CD4-positive, alpha-beta T cell treated with Interleukin-6 for 4 hours (primary cell): ENCODE measurements at places on chromosomes 7 and 10.

GRCh38 chr7:15580604-15581351, 19.0 kb upstream of the AGMO start:
- DNase-seq, result no peak

- no peak for DNase-seq
Measured at GRCh38 chr10:116766241-116766827, 24.0 kb upstream of the HSPA12A start.

GRCh38 chr7:85516675-85517074, 329.8 kb upstream of the SEMA3D start:
- no peak for DNase-seq

- no peak for DNase-seq
Measured at GRCh38 chr7:139887992-139888481, 59.0 kb downstream of the TBXAS1 start.

- DNase-seq, result no peak
Measured at GRCh38 chr7:147990942-147991341, 599.6 kb upstream of the C7orf33 start.

DNA sequence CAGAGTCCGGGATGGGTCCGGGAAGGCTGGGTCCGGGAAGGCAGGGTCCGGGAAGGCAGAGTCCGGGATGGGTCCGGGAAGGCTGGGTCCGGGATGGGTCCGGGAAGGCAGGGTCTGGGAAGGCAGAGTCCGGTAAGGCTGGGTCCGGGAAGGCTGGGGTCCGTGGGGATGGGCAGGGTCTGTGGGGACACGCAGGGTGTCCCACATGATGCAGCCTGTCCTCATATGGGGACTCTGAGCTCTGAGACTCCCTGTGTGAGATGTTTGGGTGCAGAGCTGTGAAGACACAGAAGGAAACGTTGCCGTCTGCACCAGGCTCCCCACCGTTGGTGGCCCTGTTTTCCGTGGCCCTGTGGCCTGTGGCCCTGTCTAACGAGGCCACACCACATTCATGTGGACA, 45.7 kb upstream of the ADGRA1 start:
- DNase-seq, result no peak

DNA sequence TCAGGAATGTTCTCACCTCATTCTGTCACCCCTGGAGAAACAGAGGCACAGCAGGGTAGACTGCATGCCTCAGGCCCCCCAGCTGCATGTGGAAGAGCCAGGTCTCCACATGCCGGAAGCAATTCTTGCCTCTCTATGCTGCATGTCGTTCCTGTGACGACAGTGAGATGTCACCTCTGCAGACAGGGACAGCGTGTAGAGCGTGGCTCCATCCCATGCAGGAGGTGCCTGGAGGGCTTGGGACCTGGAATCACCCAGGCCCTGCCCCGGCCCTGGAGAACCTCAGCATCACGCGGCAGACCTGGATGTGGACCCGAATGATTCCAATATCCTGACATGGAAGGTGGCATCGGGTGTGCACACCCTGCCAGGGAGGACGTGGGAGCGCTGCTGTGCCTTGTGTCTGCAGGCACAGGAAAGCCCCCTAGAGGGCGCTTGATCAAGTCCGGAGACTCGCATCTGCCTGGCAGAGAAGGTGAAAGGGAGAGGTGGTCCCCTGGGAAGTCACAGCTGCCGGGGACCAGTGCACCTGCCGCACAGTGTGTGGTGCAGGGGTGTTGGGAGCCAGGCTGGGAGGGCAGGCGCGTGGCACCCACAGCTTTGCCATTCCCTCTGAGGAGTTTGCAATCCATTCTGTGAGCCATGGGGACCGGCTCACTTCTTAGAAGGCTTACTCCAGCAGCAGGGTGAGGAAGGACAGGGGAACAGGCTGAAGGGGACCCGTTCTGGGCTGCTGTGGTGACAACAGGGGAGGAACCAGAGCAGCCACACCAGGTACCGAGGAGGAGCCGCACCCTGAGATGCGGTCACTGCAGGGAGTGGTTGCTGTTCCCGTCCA, 45.3 kb upstream of the EN2 start:
- DNase-seq, result peak; percentile 39

- DNase-seq, result no peak
Measured at GRCh38 chr10:89954787-89955566, 253.6 kb downstream of the KIF20B start.

DNA sequence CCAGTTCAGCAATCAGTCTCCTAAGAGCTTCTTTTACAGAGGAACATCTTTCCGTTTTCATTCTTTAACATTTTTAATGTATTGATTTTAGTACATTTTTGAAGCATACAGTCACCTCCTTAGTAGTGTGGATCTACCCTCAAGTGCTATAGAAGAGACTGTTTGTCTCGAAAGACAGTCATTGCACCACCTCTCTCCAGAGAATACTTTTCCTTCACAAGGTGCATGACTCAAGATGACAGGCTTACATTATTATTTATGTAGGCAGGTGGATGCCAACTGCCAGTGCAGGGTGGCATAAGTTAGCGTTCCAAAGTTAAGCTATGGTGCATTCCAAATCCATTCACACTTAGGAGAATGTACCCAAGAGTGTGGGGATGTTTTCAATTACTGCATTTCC, 71.8 kb downstream of the ZEB1 start:
- DNase-seq, result no peak

- peak; percentile 22 for DNase-seq
Measured at GRCh38 chr10:105950410-105950809, 1214.1 kb downstream of the SORCS1 start.

GRCh38 chr10:77637532-77638320, at the start of gene KCNMA1:
KCNMA1 (minus strand) TSS chr10:77637808.
- no peak for DNase-seq

DNA sequence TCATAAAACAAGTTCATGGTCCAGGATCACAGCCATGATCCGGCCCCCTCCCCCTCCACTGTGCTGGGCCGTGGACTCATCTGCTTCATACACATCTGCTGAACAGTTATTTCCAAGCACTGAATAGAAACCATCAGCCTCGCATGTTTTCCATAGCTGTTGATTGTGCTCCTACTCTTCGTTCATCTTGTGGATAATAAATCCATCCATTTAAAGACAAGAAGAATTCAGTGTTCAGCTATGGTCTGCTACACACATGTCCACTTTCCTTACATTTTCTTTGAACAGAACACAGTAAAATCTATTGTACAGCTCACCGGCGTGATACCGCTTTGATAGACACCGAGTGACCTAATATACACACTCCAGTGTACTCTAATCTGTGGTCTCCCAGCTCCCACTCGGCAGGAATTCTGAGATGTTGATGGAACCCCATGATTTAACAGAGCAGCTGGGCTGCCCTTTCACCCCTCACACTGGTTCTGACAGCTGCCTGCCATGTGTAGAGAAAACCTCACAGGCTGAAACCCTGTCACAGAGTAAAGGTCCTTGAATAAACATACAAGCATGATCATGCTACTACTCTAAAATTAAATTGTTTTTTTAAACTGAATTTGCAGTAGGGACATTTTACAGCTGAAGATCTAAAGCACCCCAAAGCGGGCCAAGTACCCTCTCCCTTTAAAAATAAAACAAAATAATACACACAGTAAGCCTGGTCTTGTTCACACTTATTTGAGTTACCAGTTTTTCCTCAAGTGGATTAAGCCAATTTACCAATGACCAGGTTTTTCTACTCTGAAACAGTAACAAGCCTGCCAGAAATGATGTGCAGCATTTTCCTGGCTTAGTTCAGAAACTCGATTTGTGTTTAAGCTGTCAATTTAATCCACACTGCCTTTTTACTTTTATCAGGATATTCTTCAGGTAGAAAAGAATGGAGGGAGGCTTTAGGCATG, 95.1 kb upstream of the FZD1 start:
- DNase-seq, result no peak

- DNase-seq, result no peak
Measured at GRCh38 chr7:134878746-134879357, 99.4 kb downstream of the CALD1 start.

DNA sequence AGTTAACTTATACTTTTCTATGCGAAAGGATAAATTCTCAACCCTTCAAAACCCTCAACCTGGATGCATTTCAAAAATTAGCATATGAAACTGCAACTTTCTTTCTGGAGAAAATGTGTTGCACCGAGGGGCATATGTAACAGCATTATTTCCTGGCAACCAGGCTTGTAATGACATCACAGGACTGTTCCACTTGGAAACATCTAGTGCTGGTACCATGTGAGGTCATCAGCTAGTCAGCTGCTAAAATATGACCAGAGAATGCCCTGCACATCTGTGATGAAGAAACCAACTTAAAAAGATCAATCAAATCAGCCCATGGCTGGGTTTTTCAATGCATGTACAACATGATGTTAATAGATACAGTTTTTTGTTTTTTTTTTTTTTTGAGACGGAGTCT, 40.0 kb downstream of the FGFR2 start:
- DNase-seq, result no peak

DNA sequence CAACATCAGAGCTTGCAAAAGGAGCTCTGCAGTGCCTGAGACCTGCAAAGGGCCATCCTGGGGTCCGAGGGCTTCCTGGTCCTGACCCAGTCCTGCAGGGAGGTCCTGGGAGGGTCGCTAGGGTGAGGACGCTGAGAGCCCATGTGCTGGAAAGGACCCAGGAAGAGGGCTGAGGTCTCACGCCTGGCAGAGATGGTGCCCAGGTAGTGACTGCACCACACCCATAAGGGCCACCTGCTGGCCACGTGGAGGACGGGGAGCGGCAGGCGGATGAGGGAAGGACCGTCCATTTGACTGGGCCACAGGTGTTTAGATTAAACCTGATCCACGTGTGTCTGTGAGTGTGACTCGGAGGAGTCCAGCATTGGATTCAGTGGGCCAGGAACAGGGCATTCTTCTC, 392.8 kb downstream of the DNAJB6 start:
- no peak for DNase-seq

DNA sequence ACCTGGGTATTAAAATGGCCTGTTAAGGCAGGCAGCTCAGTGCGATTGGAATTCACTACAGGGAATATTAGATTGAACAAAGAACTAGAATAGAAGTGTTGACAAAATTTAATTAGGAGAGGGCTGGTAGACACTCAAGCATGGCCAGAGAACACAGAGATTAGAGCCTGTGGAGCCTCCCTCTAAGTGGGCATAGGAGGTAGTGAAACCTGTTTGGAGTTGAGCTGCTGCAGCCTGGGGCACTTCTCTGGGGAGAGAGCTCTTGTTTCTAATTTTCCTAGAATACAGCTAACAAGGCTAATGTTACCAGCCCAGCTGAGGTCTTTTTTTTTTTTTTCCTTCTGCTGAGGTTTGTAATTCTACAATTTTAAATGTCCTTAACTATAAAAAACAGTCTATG, 46.4 kb downstream of the TMEM168 start:
- DNase-seq, result no peak

DNA sequence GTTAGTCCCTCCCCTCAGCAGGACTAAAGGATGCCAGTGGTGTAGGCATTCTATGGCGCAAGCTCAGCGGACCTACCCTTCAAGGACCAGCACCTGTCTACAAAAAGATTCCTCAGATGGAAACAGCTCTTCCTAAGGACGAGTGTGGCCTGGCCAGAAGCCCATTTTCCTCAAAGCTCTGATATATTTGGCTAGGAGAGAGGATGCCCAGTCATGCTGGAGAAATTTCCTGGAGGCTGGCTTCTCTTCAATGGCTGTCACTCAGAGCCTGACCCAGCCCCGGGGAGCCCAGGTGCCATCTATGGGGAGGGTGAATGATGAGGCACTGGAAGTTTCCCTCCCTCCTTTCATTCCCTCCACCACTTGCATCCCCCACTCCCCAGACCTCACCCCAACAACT, 111.5 kb downstream of the PLXNA4 start:
- DNase-seq, result no peak

DNA sequence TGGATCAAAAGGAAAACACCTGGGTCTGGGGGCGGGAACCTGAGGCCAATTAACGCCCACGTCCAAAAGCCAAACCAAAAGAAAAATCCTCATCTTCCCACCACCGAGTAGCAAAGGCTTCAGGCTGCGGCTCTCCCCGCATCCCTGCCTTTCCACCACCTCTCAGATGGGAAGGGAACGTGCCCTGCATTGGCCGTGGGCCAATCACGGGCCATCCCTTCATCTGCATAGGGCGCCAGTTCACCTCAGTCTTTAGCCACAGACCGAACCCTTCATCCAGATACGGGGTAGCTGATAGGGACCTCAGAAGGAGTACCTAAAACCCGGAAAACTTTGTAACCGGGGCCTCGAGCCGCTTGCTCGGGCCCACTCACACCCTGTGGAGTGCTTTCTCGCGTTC, 626 bp downstream of the PRPF18 start:
- no peak for DNase-seq

DNA sequence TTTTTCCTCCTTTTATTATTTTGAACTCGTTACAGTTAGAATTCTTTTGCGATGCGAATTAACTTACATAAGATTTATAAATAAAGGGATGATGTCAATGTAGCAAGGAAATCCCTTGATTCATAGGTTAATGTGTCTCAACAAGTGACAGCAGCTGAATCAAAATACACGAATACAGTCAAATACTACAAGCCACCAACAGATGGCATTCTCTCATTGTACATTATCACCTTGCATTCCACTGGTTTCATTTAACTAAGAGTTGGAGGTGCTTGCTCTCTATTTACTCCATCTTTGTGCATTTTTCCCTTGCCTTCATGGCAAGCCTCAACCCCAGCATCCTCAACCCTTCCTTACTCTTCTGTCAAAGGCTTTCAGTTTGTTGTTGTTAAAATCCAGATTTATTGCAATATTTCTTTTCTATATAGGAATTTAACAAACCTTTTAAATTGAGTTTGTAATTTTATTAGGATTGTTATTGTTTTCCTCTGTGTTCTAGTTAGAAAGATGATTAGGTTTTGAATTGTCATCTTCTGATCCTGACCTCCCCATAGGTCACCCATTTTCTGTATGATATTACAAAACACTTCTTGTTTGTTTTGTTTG, 78.3 kb downstream of the SLC25A40 start:
- DNase-seq, result no peak

DNA sequence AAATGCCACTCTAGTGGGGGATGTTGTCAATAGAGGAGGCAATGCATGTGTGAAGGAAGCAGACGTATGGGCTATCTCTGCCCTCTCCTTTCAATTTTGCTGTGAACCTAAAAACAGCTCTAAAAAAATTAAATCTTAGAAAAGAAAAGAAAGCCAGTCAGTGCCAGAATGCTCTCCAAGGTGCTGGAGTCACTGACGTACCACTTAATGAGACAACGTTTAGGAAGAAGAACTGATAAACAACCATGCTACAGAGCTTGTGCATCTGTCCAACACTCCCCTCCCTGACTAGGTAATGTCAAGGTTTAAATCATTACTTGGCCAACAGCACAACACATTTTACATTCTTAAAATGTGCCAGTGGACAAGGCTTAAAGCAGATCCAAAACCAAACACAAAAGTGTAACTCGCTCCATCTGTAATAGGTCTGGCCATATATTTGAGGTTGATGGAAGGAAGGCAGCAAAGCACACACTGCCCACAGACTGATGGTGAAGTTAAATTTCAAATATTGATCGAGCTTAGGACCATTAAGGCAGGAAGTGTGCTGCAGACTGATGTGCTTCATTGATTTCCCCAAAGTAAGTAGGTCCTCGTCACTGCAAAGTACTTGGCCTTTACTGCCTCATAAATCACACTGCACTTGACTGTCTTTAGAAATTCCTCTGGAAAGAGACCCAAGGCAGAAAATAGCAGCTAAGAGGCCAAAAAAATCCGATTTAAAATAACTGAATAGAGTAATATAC, 15.5 kb downstream of the ARMH3 start:
- no peak for DNase-seq

- peak; percentile 62 for DNase-seq
Measured at GRCh38 chr7:151769188-151769821, 107.6 kb downstream of the PRKAG2 start.

GRCh38 chr7:78770422-78771410, 682.8 kb downstream of the MAGI2 start:
- no peak for DNase-seq
